ENCODE measurements at places on chromosomes 7 and 10. TPM values are rescaled to one million over a fixed set of nuclear protein-coding genes. Genes with fewer than 3 reads are reported as not detected.

GRCh38 chr10:110035070-110035921, 27.5 kb downstream of the ADD3 start:
- no peak for DNase-seq

DNA sequence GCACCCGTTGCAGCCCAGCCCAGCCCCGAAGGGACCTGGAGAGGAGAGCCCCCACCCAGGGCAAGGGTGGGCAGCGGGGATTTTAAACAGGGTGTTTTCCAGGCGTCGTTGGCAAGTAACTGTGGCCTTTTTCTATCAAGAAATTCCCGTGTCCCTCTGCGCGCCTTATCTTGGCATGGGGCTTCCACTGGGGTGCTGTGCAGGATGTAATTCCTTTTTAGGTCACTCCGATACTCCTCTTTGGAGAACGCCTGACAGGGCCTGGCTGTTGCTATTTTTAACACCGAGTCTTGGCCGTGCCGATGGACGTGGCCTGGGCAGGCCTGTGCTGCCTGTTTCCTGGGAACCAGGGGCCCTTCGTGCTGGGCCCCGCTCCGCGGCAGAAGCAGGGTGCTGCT, 93.8 kb downstream of the INPP5A start:
- no peak for DNase-seq

DNA sequence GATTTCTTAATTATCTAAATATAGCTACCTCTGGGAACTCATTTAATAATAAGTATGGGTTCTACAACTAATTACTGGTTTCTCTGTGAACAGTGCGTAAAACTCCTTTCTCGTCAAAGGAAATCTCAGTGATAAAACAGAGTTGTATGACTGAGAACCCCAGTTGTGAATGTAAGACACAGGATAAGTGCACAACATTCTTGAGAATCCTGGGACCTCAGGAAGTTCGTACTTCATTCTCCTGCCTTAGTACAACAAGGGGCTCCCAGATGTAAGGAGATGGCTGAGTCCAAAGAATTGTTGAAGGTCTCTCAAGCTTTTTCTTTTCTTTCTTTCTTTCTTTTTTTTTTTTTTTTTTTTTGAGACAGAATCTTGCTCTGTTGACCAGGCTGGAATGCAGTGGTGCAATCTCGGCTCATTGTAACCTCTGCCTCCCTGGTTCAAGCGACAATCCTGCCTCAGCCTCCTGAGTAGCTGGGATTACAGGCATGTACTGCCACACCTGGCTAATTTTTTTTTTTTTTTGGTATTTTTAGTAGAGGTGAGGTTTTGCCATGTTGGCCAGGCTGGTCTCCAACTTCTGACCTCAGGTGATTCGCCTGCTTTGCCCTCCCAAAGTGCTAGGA, 12.5 kb downstream of the DENND10 start:
- DNase-seq: no peak

GRCh38 chr10:63262430-63263073, 129.4 kb downstream of the NRBF2 start:
- no peak for DNase-seq

DNA sequence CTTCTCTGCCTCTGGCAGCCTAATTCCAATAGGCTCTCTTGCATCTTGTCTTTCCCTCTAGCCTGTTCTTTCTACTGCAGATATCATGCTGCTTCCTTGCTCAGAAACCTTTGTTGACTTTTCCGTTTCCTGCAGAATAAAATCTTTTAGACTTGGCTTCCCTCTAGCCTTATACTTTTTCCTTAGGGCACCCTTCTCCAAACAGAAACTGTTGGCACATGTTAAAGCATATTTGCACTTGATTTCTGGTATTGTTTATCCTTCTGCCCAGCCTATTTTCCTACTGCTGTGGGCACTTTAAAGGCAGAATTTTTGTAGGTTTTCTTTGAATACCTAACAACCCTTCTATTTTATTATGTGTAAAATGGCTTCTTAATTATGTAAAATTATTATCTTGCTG, 4.6 kb downstream of the GNAI1 start:
- peak; percentile 52 for DNase-seq

DNA sequence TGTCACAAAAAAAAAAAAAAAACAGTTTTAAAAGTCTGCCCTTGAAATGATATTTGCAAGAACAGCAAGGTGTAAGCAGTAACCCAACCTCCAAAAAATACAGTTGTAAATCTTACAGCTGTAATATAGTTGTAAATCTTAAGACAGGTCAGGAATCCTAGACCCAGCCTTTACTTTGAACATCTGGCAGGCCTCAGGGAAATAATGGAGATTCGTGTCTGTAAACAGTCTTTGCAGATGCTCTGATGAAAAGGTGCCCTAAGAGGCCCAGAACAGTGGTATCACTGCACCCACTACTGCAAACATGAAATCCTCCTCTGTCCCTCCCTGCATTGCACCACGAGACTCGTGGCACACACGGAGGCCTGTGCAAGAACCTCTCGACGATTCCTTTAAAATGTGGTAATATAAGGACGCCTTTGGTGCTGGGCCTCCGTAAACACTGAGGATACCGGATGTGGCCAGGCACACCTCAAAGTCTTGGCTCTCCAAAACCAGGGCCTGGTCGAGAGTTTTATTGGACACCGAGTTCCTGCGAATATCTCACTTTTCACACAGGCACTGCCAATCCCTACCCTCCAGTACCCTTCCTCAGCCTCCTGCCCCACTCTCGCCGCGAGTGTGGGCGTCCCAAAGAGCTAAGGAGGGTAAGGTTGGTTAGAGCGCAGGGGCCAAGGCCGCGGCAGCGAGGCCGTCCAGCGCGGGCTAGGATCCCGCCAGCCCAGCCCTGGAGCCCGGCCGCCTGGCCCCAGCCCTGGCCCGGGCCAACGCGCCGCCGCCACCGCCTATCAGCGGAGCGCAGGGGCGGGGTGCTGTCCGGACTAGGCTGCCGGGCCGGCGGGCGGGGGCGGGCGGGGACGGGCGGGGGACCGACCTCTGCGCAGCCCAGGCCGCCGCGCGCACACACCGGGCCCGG, at the start of gene REEP3:
Gene REEP3, plus strand, starts transcription at position 902 of the 916 bp plus-strand sequence. CDS start 145 bp downstream, outside the sequence.
- DNase-seq: peak; percentile 58

DNA sequence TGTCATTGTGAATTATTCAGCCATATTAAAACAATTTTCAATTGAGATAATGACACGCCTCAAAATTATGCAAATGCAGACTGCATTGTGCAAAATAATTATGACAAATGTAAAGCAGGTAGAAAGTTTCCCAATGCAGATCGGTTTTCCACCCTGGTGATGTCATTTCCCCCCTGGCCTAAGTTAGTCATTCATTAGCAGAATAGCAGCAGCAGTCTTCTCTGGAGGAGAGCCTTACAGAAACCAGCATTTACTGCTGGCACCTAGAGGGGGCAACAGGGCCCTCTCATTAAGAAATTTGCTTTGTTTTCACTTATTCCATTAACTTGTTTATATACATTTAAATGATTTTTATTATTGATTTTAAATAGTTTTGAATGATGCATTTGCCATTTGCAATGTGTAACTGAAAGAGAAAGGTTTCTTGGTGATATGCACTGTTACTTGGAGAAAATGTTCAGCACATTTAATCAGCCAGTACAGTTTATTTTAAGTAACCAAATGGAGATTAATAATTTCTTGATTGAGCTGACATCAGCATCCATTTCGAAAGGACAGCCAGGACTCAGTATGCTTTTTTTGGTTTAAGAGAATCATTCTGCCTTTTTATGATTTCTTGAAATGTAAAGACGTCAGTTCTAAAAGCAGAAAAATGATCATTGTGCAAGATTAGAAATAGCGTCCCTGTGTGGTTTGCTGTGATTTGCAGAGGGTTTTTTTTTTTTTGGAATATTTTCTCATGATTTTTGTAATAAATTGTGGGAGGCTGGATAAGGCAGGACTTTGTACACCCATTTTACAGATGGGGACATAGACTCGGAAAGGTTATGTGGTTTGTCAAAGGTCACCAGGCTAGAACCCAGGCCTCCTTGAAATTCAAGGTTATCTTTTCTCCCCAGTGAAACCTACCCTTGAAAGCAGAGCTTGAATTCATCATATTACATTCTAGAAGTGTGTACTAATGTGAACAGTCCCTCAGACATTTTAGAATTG, 3.5 kb downstream of the ARID5B start:
- DNase-seq: peak; percentile 55

DNA sequence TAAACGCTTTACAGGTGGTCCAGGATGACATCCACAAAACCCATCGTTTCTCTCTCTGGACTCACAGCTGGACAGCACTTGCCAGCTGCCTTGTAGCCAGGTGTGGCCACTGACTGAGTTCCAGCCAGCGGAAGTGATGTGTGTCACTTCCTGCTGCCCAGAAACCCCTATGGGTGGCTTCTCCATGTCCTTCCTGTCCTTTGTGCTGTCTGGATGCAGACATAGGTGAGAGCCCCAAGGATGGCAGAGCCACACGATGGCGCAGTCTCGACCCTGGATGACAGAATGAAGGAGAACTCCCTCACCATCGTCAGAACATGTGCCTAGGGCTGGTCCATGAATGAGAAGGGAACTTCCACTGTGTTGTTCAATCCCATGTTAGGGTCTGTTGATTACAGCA, 22.1 kb downstream of the NMT2 start:
- DNase-seq: no peak

DNA sequence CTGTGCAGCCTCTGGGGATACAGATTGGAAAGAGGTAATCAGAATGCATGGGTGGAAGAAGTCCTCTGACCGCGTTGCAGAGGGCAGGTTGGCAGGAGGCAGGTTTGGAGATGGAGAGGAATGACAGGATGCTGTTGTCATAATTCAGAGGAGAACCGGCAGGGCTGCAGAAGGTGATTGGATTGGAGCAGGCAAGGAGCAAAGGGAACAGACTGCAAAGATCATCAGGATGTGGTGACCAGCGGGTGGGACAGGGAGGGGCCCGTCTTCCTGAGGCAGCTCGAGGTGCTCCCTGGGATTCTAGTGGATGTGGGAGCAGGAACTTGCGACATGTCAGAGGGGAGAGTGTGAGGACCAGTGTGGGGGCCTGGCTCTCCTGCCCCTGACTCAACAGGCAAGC, 78.5 kb upstream of the PPIF start:
- DNase-seq: no peak

DNA sequence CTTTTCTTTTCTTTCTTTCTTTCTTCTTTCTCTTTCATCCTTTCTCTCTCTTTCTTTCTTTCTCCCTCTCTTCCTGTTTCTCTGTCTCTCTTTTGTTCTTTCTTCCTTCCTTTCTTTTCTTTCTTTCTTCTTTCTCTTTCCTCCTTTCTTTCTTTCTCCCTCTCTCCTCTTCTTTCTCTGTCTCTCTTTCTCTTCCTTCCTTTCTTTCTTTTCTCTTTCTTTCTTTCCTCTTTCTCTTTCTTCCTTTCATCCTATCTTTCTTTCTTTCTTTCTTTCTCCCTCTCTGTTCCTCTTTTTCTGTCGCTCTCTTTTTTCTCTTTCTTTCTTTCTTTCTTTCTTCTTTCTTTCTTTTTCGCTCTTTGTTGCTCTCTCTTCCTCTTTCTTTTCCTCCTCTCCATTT, 1149.2 kb upstream of the AUTS2 start:
- DNase-seq: no peak

- no peak for DNase-seq
Observed at GRCh38 chr7:97016381-97017191, 8.0 kb downstream of the DLX5 start.

GRCh38 chr10:35379226-35380137, 43.2 kb downstream of the CCNY start:
- no peak for DNase-seq

- no peak for DNase-seq
Observed at GRCh38 chr7:156842740-156843140, 50.2 kb downstream of the LMBR1 start.

- peak; percentile 21 for DNase-seq
Observed at GRCh38 chr7:139358541-139359365, 941 bp upstream of the LUC7L2 start.

DNA sequence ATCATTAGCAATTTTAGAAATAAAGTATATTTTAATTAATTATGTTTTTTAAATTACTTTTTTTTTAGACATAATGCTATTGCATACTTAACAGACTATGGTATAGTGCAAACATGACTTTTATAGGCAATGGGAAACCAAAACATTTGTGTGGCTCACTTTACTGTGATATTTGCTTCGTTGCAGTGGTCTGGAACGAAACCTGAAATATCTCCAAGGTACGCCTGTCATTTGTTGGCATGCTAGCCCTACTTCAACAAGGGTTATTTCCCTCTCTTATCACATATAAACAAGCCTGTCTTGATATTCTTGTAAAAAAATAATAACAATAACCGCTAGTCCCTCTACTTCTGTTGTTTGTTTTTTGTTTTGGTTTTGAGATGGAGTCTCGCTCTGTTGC, 74.2 kb downstream of the TYW1B start:
- DNase-seq: no peak

DNA sequence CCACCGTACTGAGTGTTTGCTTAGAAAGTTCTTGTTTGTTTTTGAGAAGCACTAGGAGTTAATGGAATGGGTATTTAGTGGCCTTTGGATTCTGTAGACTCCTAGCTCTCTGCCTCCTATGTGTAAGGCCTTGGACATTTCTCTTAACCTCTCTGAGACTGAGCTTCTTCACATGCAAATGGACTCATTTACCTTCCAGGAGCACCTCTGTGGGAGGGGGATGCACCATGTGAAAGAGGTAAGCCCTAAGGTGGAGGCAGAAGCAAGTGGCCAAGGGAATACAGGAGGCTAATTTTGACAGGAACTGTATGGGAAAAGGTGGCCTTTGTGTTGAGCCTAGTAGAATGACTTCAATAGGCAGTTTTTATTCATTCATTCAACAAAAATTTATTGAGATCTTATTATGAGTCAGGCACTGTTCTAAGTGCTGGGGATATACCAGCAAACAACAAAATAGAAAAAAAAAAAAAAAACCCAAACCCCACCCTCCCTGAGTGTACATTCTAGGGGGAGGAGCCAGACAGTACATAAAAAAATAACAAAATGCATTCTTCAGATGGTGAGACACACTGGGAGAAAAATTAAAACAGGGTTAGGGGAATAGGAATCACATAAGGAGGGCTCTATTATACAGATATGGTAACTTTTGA, 9.2 kb upstream of the EPHA1 start:
- DNase-seq: no peak

GRCh38 chr10:115998301-115998700, 274.7 kb downstream of the GFRA1 start:
- no peak for DNase-seq

- DNase-seq: no peak
Observed at GRCh38 chr7:80967071-80967916, 48.4 kb upstream of the SEMA3C start.

UTF1 gene
- not detected for polyA plus RNA-seq

MOGAT3 gene
- not detected for polyA plus RNA-seq

CPVL gene
- polyA plus RNA-seq: 0.05 TPM

RASSF4 gene
- polyA plus RNA-seq: 1.9 TPM

PDE6C gene
- not detected for polyA plus RNA-seq

HABP2 gene
- polyA plus RNA-seq: 0.17 TPM

COX15 gene
- polyA plus RNA-seq: 44.2 TPM

OR9A2 gene
- polyA plus RNA-seq: not detected

LRRC4 gene
- not detected for polyA plus RNA-seq

PLEKHS1 gene
- polyA plus RNA-seq: 0.08 TPM

PNLIP gene
- not detected for polyA plus RNA-seq

Measured in A549 (cell line).